ENCODE measurements at places on chromosomes 6 and 20.
A peak's percentile ranks its signal among the peaks of the same experiment; 100 is the strongest.

GRCh38 chr6:29071831-29072723 lies 15.0 kb downstream of the OR2B3 start:
- no peak for DNase-seq

DNA sequence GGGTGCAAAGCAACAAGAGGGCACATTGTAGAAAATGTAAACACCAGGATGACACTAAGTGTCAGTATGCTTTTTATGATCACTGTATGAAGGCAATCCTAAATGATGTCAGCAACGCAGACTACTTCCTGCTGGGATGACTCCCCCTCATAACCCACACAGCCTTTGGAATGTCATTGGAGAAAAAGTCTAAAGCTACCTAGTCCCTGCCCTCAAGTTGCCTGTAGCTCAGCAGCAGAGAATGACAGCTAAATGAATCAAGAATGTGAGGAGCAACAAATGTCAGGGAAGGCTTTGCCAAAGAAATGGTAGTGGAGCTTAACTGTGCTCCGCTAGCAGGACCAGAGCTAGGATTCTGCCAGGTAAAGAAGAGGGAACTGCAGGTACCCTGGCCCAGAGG lies 555.6 kb downstream of the CD83 start:
- no peak for DNase-seq

DNA sequence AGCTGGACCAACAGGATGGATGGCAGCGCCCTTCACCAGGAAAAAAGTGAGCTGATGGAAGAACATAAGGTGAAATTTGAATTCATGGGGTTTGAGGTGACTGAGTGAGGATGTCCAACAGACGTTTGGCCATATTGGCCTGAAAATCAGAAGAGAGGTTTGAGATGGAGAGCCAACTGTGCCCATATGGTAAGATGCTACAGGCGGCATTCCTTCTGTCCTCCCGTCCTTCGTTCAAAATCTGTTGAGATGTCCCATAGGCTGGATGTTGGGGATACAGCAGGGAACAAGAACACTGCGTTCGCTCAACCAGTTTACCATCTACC lies 468 bp upstream of the CMTR1 start:
- DNase-seq: no peak

DNA sequence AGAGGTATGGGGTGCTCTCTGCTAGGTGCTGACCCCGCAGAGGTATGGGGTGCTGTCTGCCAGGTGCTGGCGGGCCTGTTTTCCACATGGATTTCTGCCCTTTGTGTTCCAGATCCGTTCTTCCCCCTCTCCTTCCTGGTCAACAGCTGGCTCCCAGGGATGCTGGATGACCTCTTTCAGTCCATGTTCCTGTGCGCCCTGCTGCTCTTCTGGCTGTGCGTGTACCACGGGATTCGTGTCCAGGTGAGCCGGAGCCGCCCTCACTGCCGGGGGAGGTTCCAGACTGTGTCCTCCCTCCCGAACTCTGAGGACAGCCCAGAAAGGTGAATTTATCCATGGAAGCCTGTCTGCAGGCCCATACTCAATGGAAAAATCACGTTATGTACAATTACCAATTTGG lies 36.3 kb downstream of the DYNLT1 start:
- DNase-seq: no peak

GRCh38 chr6:97049253-97050011 lies 124.9 kb downstream of the KLHL32 start:
- DNase-seq: no peak

- DNase-seq: no peak
Observed at GRCh38 chr6:107560657-107561056, 70.7 kb downstream of the SOBP start.

DNA sequence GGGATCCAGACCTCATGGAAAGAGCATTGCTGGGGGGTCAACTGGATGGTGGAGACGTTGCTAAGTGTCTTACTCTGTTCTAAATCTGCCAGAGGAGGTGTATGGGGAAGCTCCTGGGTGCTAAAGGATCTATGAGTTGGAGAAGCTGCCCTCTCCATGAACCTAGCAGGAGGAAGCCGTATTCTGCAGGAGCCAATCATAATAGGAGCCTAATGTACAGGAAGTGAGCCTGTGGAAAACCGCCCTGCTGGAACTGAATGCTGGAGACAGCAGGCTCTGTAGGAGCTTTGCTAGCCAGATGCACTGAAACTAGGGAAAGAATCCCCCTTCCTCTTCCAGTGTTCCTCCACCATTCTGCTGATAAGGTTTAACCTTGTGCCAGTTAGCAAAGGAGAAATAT lies 10.9 kb downstream of the CASP8AP2 start:
- DNase-seq: no peak

DNA sequence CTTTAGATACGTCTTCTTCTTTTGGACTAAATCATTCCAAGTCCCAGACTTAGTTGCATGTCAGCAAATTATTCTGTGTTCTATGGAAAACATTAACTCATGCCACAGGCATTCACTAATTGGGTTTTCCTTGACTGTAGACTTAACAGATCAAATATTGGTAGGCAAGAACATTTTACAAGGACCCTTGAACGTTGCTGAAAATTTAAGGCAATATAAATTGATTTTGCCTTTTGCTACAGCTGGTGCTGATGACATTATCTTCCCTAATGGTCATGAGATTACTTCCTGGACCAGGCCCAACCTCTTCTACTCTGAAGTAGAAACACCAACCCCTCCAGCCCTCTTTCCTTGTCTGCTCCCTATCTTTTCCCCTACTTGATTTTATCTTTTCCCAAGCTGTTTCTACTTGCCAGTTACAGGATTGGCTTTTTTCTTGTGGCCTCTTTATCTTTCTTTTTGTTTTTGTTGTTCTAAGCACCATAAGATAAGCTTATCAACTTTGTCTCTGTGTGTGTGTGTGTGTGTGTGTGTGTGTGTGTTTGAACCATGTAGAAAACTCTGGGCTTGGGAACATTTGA lies 514.0 kb upstream of the SOX4 start:
- no peak for DNase-seq

DNA sequence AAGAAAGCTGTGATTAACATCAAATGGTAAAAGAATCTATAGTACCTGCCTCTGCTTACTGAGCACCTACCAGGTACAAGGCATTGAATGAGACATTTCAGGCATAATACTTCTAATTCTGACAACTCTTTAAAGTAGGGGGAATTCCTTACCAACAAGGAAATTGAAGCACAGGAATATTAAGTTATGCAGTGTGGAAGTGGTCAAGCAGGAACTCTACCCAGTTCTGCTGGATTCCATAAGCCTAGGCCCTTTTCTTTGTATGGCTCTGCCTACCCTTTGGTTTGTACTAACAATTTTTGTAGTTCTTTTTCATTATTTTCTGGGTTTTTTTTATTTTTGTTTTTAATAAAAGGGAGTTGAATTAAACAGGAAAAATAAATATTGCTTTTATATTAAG lies 114.5 kb downstream of the MAP3K5 start:
- DNase-seq: no peak

DNA sequence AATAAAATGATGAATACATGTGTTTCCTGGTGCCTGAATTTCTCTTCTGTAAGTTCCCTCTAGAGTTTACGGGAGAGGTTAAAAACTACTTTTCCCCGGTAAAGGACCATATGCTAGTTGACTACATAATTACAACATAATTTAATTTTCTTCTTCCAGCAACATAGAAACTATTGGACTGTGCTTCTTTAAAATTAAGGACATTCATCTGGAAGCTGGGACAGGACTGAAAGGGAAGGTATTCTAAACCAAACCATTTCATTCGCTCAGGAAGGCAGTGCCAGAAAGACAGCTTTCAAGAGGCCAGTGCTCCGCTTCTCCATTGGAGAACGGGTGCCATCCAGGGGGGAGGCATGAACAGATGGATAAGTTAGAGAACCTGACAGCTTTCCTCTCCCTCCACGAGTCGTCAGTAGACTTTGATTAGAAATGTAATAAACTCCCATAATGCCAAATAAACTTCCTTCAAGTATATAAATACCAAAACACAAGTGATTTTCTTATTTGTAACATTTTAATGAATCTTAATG lies 458.0 kb upstream of the SOX4 start:
- no peak for DNase-seq

GRCh38 chr6:14361297-14361696 lies 243.7 kb downstream of the CD83 start:
- no peak for DNase-seq

GRCh38 chr6:136307351-136307750 lies 17.7 kb upstream of the BCLAF1 start:
- no peak for DNase-seq

- no peak for DNase-seq
Observed at GRCh38 chr6:43843097-43843645, 73.2 kb downstream of the VEGFA start.

DNA sequence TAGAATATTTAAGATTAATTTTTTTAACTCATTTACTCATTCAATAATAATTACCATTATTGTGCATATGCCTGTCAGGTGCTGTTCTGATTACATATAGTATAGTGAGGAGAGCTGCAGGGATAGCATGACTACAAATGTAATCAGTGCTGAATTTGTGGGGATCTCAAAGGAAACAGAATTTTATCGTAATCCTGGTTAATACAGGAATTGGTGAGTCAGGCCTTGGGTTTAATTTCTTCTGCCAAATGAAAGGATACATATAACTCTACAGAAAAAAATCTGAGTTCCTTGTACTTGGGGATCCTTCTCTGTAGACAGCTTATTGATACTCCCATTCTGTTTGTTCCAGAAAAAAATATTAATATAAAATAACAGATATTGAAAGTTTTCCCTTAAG lies 297.2 kb downstream of the GJA1 start:
- no peak for DNase-seq

- DNase-seq: no peak
Observed at GRCh38 chr6:111718326-111718725, 112.6 kb upstream of the TRAF3IP2 start.

GRCh38 chr6:22622351-22622750 lies 53.0 kb downstream of the HDGFL1 start:
- no peak for DNase-seq

- no peak for DNase-seq
Observed at GRCh38 chr6:47047097-47047478, 5.0 kb upstream of the ADGRF1 start.

DNA sequence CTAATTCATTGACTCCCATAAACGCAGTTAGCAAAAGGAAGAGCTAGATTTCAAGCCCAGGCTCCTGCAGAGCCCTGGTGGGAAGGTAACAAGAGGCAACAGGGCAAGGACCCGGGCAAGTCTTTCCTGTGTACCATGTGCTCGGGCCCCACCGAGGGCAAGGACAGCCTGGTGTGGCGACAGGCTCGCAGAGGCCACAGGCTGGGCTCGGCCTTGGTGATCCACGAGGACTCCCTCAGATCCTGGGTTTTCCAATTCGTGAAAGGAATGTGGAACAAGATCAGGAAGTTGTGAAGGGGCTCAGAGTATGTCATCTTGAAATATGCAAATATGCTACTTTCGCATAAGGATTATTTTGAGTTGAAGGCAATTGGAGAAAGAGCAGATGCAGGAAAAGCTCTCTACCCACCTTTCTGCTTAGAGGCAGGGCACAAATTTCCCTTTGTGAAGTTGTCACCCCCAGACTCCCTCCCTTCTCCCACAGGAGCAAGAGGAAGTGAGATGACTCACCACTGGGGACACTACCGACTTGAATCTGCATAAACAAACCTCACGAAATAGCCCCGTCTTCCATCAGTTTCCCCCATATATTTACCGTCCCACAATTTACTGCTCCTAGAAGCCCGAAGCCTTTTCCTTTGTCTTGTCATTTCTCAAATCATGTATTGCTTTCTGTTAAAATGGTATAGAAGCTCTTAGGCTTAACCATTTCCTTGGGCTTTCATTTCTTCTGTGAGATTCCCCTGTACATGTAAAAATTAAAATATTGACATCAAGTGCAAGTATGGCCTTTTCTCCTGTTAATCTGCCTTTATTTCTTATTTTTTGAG lies 79.0 kb downstream of the PSMG4 start:
- peak; percentile 82 for DNase-seq

DNA sequence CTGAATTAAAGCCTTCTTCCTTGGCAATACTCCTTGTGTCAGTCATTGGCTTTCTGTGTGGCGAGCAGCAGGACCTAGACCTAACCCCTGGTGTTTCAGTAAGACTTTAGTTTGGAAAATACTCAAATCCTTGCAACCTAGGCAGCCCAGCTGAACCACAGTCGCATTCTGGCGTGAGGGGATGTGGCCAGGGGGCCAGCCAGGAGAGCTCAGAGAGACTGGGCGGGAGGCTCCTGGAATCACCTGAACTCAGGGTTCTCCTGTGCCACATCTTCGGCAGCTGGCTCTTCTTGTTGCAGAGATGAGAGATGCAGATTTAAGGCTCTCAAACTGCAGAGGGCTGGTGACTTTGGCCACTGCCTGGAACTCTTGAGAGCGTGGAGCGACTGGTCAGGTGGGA lies 102.7 kb downstream of the SYNDIG1 start:
- DNase-seq: no peak

- no peak for DNase-seq
Observed at GRCh38 chr6:111944541-111944940, 71.3 kb upstream of the FYN start.

- DNase-seq: no peak
Observed at GRCh38 chr6:18327626-18328025, 59.5 kb upstream of the RNF144B start.

GRCh38 chr6:104402572-104402971 lies 457.1 kb downstream of the HACE1 start:
- no peak for DNase-seq

- DNase-seq: no peak
Observed at GRCh38 chr6:84447651-84448050, 220.2 kb upstream of the CEP162 start.

DNA sequence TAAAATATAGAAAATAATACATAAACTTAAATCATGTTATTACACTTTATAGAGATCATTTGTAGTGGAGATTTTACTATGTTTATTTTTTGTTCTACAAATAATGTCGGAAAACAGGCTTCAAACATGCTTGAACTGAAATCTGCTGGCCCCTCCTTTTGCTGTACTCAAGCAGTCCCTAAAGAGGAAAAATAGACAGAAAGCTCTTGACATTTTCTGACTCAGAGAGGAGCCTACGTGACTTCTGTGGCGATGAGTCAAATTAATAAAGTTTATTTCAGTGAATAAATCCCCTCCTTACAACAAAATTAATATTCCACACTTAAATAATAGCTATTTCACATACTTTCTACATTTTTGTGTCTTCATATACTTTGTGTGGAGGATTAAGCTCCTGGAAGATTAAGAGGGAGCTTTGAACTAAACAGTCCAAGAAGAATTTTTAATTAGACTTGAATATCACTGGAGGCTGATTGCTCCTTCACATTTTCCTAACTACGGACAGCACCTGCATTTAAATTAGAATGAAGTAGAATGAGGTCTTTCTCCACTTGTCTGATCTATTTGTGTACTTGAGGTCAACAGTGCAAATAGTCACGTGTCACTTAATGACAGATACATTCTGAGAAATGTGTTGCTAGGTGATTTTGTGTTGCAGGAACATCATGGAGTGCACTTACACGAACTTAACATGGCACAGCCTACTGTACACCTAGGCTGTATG lies 1.7 kb upstream of the TREM1 start:
- no peak for DNase-seq

GRCh38 chr6:43742931-43743632 lies 26.9 kb upstream of the VEGFA start:
- DNase-seq: no peak
